Ovary (tissue), 10 donors: ENCODE measurements at places on chromosomes 16 and 17.

DNA sequence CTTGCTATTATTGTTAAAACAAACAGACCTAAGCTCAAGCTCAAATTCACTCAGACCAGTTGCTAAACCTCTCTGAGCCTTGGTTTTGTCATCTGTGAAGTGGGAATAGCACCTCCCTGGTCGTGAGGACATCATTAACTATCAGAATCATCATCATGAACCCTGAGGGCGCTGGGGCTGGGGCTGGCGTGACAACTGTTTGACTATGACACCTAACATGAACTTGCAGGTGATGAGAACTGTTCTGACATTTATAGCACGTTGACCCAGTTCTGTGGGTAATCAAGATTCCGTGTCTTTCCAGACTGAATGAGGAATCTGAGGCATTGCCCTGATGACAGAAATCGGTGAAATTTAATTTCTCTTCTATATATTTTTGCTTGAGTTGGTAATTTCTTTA, 71.3 kb upstream of the CDH5 start:
- no peak for DNase-seq

DNA sequence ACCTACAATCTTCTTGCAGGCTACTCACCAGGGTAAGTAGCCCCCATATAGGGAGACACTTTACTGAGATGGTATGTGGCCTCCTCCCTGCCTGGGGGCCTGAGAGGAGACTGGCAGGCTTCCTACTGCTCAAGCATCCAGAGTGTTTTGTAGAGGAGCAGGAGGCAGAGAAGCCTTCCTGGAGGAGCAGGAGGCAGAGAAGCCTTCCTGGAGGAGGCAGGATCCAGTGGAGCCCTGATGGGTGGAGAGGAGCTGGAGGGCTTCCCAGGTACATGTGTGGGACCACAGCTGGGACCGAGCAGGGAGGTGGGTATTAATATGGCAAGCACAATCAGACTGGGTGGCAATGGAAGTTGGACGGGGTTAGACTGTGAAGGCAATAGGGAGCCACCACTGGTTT, 2.1 kb upstream of the ADGRG5 start:
- no peak for DNase-seq

DNA sequence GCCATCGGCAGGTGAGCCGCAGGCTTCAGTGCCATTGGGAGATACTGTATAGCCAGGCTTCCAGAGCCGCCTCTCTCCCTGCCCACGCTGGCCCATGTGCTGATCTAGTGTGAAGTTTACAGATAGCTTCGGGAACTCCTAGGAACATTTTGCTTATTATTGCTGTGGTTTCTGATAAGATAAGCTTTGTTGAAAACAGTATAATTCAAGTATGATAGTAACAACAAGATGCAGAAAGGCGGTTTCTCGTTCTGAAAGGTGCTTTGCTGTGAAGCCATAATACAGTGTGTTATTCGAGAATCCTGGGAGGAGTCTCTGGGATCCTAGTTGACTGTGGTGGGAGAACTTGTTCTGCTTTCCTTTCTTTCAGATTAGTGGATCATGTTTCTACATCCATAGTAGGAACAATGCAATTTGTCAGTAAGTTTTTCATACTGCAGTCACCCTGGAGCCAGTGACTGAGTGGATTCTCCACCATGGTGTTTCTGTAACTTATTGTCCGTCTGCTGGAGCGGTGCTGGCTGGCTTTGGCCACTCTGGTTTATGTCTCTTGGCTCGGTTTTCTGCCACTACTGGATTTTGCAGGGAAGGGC, 31.5 kb downstream of the RAB11FIP3 start:
- peak; percentile 35 for DNase-seq

- peak; percentile 32 for DNase-seq
These were observed at the start of gene TEKT1 for GRCh38 chr17:6831661-6832263. TEKT1 (minus strand) TSS chr17:6831729; CDS start chr17:6830376, 1,353 bp downstream.

DNA sequence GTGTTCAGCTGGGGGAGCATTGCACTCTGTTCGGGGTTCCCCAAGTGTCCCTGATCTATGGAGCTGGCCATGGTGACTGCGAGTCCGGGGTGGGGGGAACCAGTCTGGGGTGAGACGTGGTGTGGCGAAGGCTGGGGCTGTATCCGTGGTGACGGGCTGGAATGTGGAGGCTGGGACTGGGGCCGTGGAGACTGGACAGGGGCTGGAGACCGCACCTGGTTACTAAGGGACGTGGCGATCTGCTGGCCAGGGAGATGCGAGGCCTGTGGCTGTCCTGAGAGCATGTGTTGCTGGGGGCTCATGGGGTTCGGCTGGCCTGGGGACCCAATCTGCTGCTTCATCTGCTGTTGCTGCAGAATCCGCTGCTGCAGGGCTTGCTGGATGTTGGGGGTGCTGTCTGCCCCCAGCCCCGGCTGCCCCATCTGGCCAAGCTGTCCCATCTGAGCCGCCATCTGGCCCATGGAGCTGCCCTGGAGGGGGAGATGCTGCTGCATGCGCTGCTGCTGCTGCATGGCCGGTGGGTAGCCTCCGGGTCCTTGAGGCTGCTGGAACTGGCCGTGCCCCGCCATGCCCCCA, 10.6 kb upstream of the TRAP1 start:
- DNase-seq, result no peak

DNA sequence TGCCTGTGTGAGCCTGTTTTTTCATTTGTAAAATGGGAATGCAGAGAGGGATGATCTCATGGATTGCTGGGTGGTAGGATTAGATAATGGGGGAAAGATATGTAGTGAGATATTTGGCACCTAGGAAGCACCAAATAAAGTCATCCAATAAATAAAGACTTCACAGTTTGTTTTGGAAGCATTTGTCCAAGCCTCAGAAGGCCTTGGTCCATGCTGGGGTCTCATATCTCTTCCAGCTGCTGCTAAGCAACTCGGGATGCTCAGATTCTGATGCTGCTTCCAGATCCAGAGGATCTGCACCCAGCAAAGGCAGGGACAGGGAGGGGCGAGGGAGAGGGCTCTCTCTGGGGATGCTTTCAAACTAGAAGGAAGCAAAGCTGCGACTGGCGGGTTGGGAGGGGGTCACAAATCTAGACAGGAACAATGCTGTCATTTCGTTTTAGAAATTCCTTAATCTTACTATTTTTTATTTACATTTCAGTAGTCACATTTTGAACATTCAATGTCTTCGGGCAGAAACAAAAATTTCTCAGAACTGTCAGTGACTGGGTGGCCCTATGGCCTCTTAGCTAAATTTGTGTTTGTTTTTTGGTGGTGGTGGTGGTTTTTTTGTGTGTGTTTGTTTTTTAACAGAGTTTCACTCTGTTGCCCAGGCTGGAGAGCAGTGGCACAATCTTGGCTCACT, 114.9 kb upstream of the CDH5 start:
- no peak for DNase-seq

- no peak for DNase-seq
These were observed 52.1 kb upstream of the DOC2B start for GRCh38 chr17:233473-233941.

DNA sequence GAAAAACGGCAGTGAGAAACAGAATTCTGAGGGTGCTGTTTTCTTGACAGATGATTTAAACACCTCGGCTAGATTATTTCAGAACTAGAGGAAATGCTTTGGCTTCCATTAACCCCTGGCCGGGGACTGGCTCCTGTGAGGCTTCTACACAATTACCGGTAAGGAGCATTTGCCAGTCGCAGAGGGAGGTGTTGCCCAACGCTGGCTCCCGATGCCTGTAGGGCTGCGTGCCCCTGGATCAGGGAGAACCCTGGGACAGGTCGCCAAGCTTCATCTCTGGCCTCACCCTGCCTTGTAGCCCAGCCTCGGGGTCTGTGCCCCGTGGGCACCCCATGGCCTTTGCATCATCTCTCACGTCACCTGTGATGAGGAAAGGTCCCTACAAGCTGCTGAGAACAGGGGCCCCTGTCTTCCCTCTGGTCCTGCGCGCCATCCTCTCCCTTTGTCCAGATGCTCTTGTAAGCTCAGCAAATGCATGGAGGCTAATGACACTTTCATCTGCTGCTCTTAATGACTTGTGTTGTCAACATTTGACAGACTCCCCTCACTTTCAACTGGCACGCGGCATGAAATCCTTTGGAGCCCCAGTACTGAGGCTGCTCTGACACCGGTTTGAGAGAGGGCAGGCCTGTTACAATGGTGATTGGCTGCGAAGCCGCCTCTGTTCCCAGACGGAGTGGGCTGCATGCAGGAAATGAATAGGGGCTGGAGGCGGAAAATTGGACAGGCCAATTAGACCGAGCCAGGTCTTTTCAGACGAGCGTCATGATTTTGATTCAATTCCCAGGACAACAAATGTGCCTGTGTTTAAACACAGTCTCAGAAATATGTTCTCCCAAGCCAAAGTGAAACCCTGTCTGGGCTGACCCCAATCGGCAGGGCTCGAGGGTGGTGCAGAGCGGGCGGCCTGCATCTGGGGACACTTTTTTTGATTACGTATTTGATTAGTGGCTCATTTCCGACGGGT, 85.5 kb upstream of the DOC2B start:
- no peak for DNase-seq
